Osteoblast (primary cell): ENCODE measurements at places on chromosomes 12 and 14. TPM values are rescaled to one million over a fixed set of nuclear protein-coding genes. Genes with fewer than 3 reads are reported as not detected.

DNA sequence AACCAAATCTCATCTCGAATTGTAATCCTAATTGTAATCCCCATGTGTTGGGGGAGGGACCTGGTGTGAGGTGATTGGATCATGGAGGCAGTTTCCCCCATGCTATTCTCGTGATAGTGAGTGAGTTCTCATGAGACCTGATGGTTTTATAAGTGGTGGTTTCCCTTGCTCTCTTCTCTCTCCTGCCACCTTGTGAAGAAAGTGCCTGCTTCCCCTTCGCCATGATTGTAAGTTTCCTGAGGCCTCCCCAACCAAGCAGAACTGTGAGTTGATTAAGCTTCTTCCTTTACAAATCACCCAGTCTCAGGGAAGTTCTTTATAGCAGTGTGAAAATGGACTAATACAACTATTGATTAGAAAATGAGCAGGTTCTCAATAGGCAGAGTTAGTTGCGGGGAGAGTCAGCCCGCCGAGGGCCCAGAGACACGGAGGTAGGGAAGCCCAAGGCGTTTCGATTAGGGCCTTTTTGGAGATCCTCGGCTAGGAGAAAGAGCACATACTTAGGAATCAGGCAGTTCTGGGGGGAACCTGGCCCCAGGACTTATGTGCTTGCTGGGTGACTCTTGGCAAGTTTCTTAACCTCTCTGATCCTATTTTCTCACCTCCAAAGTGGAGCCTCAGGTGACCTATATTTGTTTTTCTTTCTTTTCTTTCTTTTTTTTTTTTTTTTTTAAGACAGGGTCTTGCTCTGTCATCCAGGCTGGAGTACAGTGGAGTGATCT is 65.7 kb downstream of the MVK start:
- no peaks in the 10 kb centered on the region for H3K36me3 ChIP-seq
- no peak overlapping the region for H3K27ac ChIP-seq
- no peak overlapping the region for H3K4me3 ChIP-seq
- H3K4me1 ChIP-seq, result no peaks in the 10 kb centered on the region

KLRC3 gene
- total RNA-seq, result 0.72 TPM in 1 of 2 replicates, not detected in the other

PLEKHH1 gene
- 0.59 and 1.1 TPM in 2 replicates for total RNA-seq

- no peaks in the 10 kb centered on the region for H3K36me3 ChIP-seq
Measured at GRCh38 chr14:76350671-76351070, 25.3 kb upstream of the ESRRB start.

- no peaks in the 10 kb centered on the region for H3K4me1 ChIP-seq
- no peaks in the 10 kb centered on the region for H3K36me3 ChIP-seq
- no peak overlapping the region for H3K27ac ChIP-seq
- H3K27me3 ChIP-seq, result no peaks in the 10 kb centered on the region
- H3K4me3 ChIP-seq, result no peak overlapping the region
- DNase-seq, result no peak
Measured at GRCh38 chr12:45794422-45794821, 64.9 kb downstream of the ARID2 start.

DNA sequence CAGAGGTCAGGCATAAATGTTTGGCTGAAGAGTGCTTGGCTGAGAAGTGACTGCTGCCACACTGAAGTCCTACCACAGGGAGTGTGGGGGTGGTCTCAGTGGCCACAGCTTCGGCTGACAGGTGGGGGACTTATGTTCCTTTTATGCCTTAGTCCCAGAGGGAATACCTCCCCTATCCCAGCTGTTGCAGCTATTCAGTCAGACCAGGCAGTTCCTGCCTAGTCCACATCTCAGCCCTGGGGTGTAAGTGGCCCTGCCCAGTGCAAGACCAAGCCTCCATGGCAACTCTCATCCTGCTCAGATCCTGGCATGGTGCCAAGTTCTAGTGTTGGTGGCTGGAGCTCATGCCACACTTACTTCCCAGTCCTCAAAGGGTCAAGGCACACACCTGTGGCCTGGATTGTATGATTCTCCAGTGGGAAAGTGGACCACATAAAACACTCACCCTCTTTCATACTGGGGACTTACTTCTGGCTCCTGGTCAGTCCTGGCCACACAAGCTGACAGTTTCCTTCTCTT is 161.3 kb upstream of the CAND1 start:
- no peak overlapping the region for H3K27ac ChIP-seq
- no peaks in the 10 kb centered on the region for H3K36me3 ChIP-seq
- DNase-seq, result no peak
- H3K4me3 ChIP-seq, result no peak overlapping the region
- H3K27me3 ChIP-seq, result no peaks in the 10 kb centered on the region

DNA sequence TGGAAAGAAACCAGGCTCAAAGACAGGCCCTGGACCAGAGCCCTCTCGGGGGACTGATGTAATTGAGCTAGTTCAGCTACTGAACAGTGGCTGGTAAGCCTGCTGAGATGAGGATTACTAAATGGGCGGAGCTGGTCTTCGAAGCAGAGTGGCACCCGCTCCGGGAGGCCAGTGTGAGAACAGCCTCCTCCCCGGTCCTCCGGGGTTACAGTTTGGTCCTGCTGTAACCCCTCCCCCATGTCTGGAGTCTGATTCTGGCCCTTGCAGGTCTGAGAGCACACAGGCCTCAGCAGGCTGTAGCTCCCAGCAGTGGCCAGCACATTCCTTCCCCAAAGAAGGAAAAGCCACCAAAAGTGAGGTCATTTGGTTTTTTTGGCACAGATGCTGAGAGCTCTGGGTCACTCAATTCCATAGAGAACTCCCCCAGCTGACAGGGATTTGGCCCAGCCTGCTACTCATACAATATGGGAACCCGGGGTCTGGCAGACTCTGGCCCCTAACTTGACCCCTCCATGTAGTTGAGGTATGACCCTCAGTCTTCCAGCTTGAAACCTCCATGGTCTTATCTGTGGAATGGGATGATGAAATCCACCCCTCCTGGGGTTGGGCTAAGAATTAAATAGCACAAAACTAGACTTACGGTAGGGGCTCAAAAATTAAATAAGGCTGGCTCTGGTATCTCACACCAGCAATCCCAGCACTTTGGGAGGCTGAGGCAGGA is 39.0 kb downstream of the ACTN1 start:
- peaks cover 88% of the 10 kb centered on the region for H3K4me1 ChIP-seq
- no peaks in the 10 kb centered on the region for H3K27me3 ChIP-seq
- peaks cover 31% of the 10 kb centered on the region for H3K36me3 ChIP-seq
- DNase-seq, result peak; percentile 91

DNA sequence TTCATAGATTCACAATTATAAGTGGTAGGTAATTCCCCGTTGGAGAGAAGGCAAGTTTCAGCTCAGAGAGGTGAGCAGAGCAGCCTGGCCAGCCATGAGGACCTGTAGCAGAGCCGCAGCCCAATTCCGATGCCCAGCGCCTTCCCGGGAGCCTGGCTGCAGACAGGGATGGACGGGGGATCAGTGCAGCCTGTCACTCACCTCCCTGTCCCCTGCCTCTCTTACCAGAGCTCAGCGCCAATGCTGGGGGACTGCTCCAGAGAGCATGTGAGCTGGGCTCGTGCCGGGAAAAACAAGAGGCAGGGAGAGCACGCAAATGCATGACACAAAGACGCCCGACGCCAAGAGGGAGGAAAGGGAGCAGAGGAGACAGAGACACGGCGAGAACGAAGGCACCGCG is 231.9 kb downstream of the BCL11B start:
- H3K27ac ChIP-seq, result no peak overlapping the region
- no peak overlapping the region for H3K4me3 ChIP-seq
- DNase-seq, result no peak
- peaks cover 13% of the 10 kb centered on the region for H3K4me1 ChIP-seq
- no peaks in the 10 kb centered on the region for H3K27me3 ChIP-seq
- H3K36me3 ChIP-seq, result no peaks in the 10 kb centered on the region

ZDHHC22 gene
- not detected in 2 replicates for total RNA-seq

DNA sequence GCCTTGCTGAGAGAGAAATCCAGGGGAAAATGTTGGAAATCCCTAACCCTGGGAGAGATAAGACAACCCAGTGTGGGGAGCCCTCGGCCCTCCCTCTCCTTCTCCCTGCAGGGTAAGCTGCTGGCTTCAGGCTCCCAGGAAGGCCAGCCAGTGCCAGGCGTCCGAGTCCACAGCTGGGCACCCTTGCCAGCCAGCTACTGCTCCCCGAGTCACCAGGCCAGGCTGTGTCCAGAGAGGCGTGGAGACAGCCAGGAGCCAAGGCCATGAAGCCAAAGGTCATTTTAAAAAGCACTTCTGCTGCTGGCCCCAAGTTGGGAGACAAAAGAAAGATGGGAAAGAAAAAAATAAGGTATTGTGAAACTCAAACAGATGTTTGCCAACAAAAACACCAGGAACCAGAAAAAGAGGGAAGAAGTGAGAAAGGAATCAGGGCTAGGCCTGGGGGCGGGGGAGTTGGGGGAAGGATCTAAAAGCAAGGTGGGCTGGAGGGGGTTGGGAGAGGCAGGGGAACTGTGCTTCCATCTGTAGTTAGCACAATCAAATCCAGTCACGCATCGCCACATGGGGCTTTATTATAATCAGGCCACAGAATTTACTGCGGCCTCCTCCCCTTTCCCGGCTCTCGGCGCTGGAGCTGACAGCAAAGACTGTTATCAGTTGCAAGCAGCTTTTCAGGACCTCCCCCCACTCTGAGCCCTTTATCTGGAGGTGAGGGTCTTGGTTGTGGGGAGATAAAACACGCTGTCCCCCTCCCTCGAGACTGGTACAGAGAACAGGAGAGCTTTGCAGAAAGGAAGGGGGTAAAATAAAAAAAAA is 33.5 kb downstream of the RBM19 start:
- no peak overlapping the region for H3K4me3 ChIP-seq
- H3K27ac ChIP-seq, result peak overlapping the region; percentile 65
- peaks cover 23% of the 10 kb centered on the region for H3K36me3 ChIP-seq
- H3K4me1 ChIP-seq, result peaks cover 13% of the 10 kb centered on the region

CBLN3 gene
- total RNA-seq, result 3.5 and 4.0 TPM in 2 replicates

GRCh38 chr14:52987042-52987441 is 36.2 kb upstream of the FERMT2 start:
- H3K4me1 ChIP-seq, result no peaks in the 10 kb centered on the region
- H3K36me3 ChIP-seq, result no peaks in the 10 kb centered on the region
- H3K27me3 ChIP-seq, result no peaks in the 10 kb centered on the region
- H3K4me3 ChIP-seq, result no peak overlapping the region
- no peak overlapping the region for H3K27ac ChIP-seq

GRCh38 chr14:92633274-92633616 is 115.2 kb downstream of the LGMN start:
- H3K4me3 ChIP-seq, result no peak overlapping the region
- no peak for DNase-seq
- H3K4me1 ChIP-seq, result peaks cover 7% of the 10 kb centered on the region
- H3K27ac ChIP-seq, result peak overlapping the region; percentile 23

VAMP1 gene
- 6.5 and 9.1 TPM in 2 replicates for total RNA-seq

DNA sequence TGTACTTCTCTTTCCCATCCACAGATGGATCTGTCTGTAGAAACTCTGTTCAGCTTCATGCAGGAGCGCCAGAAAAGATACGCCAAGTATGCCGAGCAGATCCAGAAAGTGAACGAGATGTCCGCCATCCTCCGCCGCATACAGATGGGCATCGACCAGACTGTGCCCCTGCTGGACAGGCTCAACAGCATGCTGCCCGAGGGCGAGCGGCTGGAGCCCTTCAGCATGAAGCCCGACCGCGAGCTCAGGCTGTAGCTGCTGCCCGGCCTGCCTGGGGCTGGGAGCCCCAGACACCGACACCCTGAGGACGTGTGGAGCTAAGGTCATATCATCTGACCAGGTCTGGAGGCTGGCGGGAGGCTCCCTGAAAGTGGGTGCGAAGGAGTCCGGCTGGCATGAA is 97.1 kb downstream of the DUSP16 start:
- DNase-seq, result no peak
- no peaks in the 10 kb centered on the region for H3K36me3 ChIP-seq
- peaks cover 9% of the 10 kb centered on the region for H3K4me1 ChIP-seq
- no peak overlapping the region for H3K27ac ChIP-seq
- H3K27me3 ChIP-seq, result no peaks in the 10 kb centered on the region
- H3K4me3 ChIP-seq, result no peak overlapping the region

DNA sequence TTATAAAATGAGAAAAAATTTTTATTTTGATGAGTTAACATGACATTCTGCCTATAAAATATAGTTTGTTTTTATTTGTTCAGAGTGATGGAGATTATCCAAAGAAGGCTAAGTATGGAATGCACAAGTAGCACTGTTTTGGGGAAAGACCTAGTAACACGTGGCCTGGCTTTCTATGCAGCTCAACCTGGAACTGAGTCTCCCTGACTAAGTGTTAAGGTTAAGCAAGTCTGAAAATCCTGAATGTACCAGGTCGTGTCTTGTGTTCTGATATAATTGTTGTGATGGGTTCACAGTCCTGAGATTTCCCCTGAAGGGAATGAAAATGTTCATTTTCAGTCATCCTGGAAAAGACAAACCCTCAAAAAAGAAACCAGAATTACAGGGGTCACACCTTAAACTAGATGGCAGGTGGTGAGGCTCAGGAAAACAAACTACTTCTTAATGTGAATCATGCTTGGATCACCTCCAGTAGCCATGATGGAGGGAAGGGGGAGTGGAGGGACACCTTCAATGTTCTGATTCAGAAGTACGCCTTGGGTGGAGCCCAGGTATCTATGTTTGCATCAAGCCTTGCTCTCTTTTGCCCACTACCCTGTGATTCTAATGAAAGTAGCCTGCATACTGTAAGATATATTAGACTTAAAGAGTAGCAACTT is 236.8 kb downstream of the ALX1 start:
- no peaks in the 10 kb centered on the region for H3K27me3 ChIP-seq
- no peak for DNase-seq
- H3K36me3 ChIP-seq, result no peaks in the 10 kb centered on the region
- no peak overlapping the region for H3K4me3 ChIP-seq
- H3K4me1 ChIP-seq, result no peaks in the 10 kb centered on the region
- no peak overlapping the region for H3K27ac ChIP-seq

GRCh38 chr12:78790148-78790547 is 74.4 kb upstream of the SYT1 start:
- DNase-seq, result no peak
- no peak overlapping the region for H3K4me3 ChIP-seq
- no peak overlapping the region for H3K27ac ChIP-seq
- H3K4me1 ChIP-seq, result no peaks in the 10 kb centered on the region
- no peaks in the 10 kb centered on the region for H3K27me3 ChIP-seq

GRCh38 chr14:69088586-69088985 is 64.3 kb downstream of the DCAF5 start:
- H3K27me3 ChIP-seq, result no peaks in the 10 kb centered on the region
- no peak for DNase-seq
- peaks cover 32% of the 10 kb centered on the region for H3K4me1 ChIP-seq
- H3K4me3 ChIP-seq, result no peak overlapping the region
- H3K36me3 ChIP-seq, result peaks cover 42% of the 10 kb centered on the region
- H3K27ac ChIP-seq, result peak overlapping the region; percentile 79

CLEC2B gene
- 11.5 and 11.6 TPM in 2 replicates for total RNA-seq

GRCh38 chr12:88036353-88036965 is 7.3 kb upstream of the C12orf50 start:
- H3K4me3 ChIP-seq, result peak overlapping the region; percentile 93
- peak overlapping the region; percentile 78 for H3K27ac ChIP-seq
- H3K27me3 ChIP-seq, result no peaks in the 10 kb centered on the region
- H3K36me3 ChIP-seq, result no peaks in the 10 kb centered on the region
- H3K4me1 ChIP-seq, result peaks cover 17% of the 10 kb centered on the region

- peak; percentile 80 for DNase-seq
- peaks cover 33% of the 10 kb centered on the region for H3K36me3 ChIP-seq
- H3K27ac ChIP-seq, result peak overlapping the region; percentile 94
- peaks cover 78% of the 10 kb centered on the region for H3K4me1 ChIP-seq
- no peaks in the 10 kb centered on the region for H3K27me3 ChIP-seq
Measured at GRCh38 chr12:65885312-65885711, 61.0 kb downstream of the HMGA2 start.

GRCh38 chr12:114835031-114835430 is 151.1 kb upstream of the TBX3 start:
- no peak overlapping the region for H3K4me3 ChIP-seq
- H3K36me3 ChIP-seq, result no peaks in the 10 kb centered on the region
